Upper lobe of left lung (tissue), 6 donors: ENCODE measurements at places on chromosomes 2 and 18.
A peak's percentile ranks its signal among the peaks of the same experiment; 100 is the strongest.

- no peak for DNase-seq
Measured at GRCh38 chr18:22601481-22601880, 183.8 kb upstream of the CTAGE1 start.

- no peak for DNase-seq
Measured at GRCh38 chr2:218582076-218582475, 13.4 kb downstream of the CNOT9 start.

- DNase-seq = no peak
Measured at GRCh38 chr18:8133888-8134287, 475.3 kb upstream of the RAB12 start.

DNA sequence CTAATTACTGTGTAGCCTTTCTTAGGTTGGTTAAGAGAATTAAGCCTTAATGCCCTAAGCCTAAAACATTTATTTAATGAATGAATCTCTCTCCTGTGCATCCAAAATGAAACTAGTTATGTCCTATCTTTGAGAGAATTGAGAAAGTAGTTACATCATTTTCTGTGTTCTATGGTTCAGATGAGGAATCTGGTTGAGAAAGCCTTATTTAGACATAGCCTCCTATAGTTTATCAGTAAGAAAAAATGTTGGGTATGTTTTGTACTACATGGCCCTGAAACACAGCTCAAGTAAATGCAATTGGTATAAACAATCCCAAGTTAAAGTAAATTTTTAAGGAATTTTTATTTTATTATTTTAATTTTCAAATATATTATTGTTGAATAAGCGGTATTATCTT lies 25.9 kb upstream of the RAMP1 start:
- no peak for DNase-seq

DNA sequence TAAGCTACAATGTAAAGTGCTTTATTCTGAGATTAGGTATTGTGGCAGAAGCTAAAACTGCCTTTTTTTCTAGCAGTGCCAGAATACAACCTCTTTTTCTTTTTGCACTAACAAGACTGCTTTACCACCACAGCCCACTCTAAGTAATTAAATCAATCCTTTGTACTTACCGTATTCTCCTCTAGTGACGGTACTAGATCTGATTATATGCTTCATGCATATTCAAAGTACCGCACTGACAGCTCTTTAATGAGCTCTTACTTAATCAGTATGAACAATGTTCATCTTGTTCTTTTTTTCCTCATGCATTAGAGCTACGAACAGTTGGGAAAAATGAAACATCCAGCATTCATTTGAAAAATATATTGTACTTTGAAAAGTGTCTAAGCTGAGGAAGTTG lies 16.1 kb upstream of the OTX1 start:
- DNase-seq = no peak

DNA sequence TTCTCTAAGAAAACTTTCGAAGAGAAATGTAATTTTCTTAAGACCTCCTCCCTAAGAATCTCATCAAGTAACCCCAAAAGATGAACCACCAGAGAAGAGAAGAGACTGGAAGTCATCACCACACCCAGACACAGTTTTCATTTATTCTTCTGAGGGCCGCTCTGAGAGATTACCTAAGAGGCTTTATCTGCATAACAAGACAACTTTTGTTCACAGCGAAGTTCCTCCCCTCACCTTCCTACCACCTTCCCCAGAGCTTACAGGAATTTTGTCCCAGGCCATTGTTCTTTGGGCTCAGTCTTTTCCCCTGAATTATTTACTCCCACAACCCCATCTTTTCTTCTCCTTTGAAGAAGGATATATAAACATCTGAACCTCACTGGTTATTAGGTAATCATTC lies 92.8 kb downstream of the AKAIN1 start:
- DNase-seq = no peak

DNA sequence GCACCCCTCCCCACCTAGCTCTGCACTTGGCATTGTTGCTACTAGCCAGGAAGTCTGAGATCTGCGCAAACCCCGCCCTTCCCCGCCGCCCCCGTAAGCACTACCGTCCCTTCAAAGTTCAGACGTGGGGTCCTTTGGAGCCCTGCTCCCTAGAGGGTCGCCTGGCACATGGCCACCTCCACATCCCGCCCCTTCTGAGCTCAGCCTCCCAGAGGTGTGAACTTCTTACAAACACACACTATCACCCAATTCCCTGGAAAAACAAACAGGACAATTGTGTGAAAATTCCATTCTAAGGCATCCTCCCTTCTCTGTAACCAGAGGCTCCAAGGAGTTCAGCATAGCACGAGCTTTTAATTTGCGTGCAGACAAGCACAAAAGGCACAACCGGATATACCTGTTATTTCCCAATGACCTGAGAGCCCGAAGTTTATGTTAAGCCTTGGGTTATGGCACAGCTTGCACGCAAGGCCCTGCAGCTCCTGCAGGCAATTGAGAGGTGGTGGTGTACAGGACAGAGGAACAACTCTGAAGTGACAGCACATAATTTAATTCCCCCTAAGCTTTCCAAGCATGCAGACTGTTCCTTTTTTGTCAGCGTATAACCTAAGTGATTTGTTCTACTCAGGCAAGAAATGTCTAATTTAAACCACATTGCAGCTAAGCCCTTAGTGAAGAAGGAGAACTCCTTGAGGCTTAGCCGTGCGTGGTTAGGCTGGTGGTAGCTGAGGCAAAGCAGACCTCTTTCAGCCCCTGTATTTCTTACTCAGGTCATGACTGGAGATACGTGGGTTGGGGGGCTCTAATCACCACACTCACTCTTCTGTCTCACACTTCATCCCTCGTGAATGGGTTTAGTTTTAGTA lies 20.3 kb upstream of the CYP1B1 start:
- DNase-seq = peak; percentile 43

- DNase-seq = no peak
Measured at GRCh38 chr2:186302263-186302662, 183.8 kb upstream of the ZC3H15 start.

GRCh38 chr2:84424152-84424551 lies 34.9 kb downstream of the SUCLG1 start:
- DNase-seq = no peak

- DNase-seq = no peak
Measured at GRCh38 chr2:7437716-7438632, 520.8 kb downstream of the RNF144A start.

GRCh38 chr2:56127010-56127409 lies 56.8 kb upstream of the CCDC85A start:
- no peak for DNase-seq

- no peak for DNase-seq
Measured at GRCh38 chr2:132419235-132419634, 2.6 kb downstream of the GPR39 start.

- DNase-seq = no peak
Measured at GRCh38 chr2:8416849-8417832, 264.7 kb upstream of the ID2 start.

GRCh38 chr2:67237288-67237687 lies 159.8 kb upstream of the ETAA1 start:
- DNase-seq = no peak

DNA sequence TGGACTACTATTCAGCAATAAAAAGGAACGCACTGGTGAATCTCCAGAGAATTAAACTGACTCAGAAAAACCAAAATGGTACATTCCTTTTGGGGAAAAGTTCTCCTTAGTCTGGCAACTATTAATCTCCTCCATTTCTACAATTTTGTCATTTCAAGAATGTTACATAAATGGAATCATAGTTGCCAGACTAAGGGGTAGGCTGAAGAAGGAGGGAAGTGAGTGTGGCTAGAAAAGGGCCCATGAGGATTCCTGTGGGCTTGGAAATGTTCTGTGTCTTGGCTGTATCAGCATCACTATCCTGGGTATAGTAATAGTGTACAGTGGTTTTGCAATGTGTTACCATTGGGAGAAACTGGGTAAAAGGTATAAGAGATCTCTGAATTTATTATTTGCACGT lies 72.4 kb downstream of the ZAP70 start:
- DNase-seq = no peak

DNA sequence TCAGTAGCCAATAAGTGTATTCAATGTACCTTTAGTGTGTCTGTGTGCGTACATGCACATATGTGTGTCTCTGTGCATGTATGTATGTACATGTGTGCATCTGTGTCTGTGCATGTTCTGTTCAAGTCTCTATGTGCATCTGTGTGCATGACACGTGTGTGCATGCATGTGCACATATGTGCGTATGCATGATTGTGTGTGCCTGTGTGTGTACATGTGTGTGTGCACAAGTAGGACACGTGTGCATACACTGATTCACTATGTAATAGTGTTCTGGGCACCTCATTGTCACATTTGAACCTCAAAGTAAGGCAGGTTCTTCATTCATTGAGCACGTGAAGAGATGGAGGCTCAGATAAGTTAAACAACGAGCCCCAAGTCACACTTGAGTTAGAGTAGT lies 142.6 kb upstream of the COPS8 start:
- DNase-seq = no peak

- DNase-seq = no peak
Measured at GRCh38 chr2:219538504-219538951, 5.1 kb downstream of the CHPF start.

- no peak for DNase-seq
Measured at GRCh38 chr2:238631491-238632180, 204.9 kb downstream of the ASB1 start.

GRCh38 chr2:233487748-233488345 lies 78.7 kb downstream of the USP40 start:
- DNase-seq = no peak

DNA sequence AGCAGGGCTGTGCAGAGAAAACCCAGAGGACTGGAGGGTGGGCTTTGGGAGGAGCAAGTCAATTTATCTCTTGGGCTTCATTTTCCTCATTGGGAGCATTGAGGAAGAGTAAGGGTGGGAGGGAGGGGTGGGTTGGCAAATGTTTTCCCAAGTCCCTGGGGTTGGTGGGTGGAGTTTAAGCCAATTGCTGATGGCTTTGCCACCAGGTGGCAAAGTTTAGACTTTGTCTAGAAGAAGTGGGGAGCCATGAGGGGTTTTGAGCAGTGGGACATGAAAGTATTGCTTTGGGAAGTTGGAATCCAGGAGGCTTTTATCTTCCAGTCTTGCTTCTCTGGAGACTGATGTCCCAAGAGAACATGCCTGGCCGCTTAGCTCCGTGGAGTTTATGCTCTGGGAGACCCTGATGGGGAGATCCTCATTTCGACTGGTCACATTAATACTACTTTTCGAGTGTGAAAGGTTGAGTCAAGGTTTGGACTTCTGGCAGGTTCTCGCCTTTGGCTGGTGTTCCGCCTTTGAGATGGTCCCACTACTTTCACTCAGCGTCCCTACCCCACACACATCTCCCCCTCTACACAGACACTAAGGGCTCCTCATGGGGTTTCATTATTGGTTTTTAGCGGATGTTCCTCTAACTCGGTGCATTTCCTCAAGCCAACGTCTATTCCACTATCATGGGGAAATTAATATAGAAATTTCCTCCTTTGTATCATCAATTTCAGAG lies 126.7 kb downstream of the PRKCE start:
- DNase-seq = no peak
